LHCN-M2 (cell line): ENCODE measurements at places on chromosomes 16 and 17.

- no peak for DNase-seq
Observed at GRCh38 chr16:65268331-65268730, 146.5 kb upstream of the CDH11 start.

DNA sequence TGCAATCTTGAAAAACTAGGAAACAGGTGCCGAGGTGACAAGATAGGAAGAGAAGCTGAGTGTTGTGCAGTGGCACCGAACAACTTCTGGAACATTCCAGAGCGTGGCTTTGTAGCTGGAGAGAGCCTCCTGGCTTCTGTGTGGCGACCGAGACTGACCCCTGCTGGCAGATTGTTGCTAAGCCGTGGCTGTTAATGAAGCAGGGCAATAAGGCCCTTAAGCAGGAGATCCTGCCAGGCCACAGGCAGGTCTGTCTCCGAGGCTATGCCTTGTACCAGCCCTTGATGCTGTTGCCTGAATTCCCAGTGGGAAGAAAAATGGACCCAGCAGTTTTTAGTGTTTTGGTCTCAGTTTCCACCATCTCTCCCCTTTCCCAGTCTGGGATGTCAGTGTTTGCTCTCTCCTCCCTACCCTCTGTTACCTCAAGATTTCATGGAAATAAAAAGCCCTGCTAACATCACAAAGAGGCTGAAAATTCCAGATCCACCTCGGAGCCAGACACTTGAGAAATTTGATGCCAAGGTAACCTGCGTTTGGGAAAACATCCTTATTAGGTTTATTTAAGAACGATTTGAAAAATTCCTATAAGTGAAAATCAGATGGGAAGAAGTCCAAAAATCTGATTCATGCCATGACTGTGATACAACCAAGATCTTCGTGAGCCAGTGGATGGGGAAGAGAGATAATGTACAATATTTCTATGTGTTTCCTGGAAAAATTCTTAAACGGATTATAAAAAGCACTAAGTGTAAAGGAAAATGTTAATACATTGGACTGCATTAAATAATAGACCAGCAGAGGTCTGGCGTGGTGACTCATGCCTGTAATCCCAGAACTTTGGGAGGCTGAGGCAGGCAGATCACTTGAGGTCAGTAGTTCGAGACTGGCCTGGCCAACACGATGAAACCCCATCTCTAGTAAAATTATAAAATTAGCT, 265.1 kb downstream of the PRKCA start:
- DNase-seq = peak; percentile 76

DNA sequence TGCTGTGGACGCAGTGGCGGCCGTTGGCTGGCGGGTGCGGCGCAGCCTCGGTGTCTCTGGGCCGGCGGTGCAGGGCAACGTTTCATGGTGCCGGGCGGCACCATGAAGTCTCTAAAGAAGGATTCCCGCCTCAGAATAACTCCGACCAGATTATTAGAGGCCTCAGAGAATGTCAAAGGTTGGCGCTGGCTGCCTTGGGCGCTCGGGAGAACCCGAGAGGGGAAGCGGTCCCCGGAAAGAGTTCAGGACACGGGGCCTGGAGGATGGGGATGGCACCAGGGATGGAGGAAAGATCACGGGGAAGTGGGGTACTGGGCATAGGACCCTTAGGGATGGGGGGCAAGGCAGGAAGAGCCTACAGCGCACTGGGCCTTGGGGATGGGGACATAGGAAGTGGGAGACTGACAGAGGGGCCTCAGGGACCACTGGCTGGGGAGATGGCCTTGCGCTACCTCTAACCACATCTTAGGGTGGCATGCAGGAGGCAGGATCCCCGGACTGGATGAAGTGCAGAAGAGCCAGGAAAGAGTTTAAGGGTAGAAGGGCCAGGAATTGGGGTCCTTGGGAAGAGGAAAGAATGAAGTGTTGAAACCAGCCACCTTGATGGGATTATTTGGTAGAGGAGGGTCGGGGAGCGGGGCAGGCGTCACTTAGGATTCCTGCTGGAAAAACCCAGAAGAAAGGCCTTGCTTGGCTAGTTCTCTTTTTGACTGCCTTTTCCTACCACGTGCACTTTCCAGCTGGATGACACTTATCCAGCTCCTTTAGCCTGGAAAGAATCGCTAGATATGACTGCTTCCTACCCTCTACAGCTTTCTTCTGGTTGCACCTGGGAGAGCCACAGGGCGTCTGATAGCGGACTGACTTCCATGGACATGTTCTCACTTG, 578 bp downstream of the MYCBPAP start:
- no peak for DNase-seq

GRCh38 chr17:45792995-45793755, 9.1 kb downstream of the CRHR1 start:
- DNase-seq = no peak
